ENCODE measurements at places on chromosomes 7 and 10.

- no peak for DNase-seq
These were observed 15.2 kb upstream of the FRMPD2 start for GRCh38 chr10:48289501-48290238.

GRCh38 chr7:53326634-53327033 lies 291.2 kb downstream of the POM121L12 start:
- no peak for DNase-seq

DNA sequence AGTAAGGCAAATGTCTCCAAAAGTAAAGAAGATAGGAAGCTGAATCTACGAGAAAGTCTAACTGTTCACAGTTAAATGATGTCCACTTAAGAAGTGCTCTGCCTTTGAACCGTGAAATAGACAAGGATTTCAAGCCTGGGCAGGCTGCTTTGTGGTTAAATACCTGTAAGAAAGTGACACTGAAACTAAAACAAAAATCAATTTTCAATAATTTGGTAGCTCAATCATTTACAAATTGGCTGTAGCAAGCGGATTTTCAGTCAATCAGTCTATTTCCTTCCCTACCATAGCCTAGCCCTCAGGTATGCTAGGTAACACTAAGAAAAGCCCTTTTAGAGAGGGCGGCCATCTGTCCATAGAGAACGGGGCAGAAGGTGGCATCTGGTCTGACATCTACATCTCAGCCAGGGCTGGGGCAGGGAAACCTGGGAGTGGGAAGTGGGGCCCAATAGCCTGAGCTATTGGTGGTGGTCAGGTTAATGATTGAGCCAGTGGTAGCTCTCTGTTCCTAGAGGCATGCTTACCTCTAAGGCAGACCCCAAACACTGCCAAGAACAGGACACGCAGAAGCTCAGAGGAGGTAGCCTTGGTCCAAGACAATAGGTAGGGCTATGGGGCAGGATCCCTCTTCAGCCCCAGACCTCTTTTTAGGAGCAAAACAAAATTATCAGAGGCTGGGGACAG lies 223.2 kb downstream of the CCSER2 start:
- no peak for DNase-seq

DNA sequence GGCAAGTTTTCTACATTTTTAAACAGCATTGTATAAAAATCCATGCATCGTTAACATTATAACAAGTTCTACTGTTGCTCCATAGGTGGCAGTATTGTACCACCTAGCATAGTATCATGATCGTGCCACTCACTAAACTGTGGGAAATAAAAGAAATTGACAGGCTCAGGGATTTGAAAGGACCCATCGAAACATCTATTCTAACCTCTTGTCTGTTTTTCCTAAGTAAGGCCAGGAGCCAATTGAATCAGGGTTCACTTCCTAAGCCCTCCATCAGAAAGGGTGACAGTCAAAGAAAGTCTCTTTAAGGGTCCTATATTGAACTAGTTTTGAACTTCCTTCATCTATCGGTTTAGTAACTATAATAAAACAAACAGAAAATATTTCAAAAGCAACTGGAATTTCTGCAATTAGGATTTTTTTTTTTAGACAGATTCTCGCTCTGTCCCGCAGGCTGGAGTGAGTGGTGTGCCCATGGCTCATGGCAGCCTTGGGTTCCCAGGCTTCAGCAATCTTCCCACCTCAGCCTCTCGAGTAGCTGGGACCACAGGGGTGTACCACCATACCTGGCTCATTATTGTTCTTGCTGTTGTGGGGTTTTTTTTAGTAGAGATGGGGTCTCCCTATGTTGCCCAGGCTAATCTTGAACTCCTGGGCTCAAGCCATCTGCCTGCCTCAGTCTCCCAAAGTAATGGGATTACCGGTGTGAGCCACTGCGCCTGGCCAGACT lies 9.4 kb downstream of the HACD1 start:
- no peak for DNase-seq

GRCh38 chr10:101244321-101245050 lies 15.2 kb upstream of the LBX1 start:
- DNase-seq: no peak

- no peak for DNase-seq
These were observed 2.2 kb upstream of the LRRC27 start for GRCh38 chr10:132329565-132330485.

DNA sequence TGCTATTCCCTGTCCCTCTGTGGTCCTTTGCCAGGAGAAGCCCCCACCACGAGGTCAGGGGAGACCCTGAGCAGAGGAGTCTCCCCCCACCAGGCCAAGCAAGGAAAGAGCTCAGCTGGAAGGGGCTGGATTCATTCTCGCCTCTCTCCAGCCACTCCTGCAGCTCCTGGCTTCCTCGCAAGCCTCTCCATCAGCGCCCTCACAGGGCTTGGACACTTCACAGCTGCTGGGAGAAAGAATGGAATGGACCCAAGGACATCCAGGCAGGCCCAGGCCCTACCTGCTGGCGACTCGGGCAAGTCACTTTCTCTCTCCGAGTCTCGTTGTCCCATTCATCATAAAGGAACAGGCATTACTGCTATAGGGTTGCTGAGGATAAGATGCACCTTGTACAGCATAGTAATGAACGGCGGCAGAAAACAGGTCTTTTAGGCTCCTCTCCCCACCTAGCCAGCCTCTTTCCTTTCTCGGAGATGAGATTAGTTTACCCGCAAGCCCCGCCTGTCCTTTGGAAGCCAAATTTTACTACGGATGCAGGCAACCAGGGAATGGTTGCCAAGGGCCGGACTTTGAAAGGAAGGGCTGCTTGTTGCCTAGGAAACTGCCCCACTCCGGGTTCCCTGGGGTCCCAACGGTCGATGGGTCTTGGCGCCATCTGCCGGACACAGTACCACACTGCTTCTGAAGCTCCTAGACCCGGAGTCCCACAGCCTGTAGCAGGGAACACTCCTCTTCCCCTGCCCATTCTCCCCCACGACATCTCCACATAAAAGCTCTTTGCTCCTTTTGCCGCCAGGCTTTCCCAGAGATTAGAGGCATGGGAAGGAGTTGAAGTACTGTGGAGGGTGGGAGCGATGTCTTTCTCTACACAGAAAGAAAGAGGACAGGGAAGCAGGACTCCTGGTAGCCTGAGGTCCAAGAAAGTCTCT lies 22.3 kb downstream of the IMPDH1 start:
- DNase-seq: no peak

- DNase-seq: no peak
These were observed at the start of gene GPNMB for GRCh38 chr7:23246555-23246954. Gene GPNMB (plus strand): TSS chr7:23246775. CDS start chr7:23246858, 83 bp downstream.

GRCh38 chr7:95682913-95683312 lies 86.6 kb upstream of the PDK4 start:
- no peak for DNase-seq

DNA sequence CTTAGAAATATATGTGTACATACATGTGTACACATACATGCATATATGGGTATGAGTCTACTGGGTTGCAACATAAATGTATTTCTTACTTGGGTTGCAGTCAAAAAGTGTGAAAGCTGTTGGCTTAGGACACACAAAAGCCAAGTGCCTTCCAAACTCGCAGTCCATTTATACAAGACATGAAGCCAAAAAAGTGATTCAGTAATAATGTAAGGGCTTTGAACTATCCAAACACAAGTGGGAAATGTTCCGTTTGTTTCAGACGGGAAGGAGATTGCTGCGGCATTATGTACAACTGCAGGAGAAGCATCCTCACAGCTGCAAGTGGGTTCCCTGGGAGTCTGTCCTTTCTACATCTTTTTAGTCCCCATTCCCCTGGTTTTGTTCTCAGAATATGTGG lies 513.6 kb downstream of the SORCS3 start:
- no peak for DNase-seq

- DNase-seq: no peak
These were observed 141.9 kb downstream of the DNAJB9 start for GRCh38 chr7:108711611-108712010.

- no peak for DNase-seq
These were observed at the start of gene KCND2 for GRCh38 chr7:120272701-120273475. Gene KCND2 (plus strand): TSS chr7:120273175.

DNA sequence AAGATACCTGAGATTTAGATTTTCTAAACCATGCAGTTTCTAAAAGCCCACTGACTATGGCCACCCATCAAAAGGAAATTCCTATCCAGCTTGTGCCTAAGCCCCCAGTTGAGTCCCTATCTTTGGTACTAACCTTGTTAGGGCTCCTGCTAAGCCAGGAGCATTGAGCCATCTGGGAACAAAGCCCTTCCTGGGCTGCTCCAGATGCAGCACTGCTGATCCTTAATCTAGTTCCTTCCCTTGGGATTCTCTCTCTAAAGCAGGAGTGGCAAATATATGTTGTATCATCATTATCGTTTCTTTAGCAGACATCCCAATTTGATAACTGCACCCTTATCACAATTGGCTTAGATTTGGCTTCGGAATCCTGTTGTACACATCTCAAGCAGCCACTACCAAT lies 24.7 kb upstream of the PDLIM1 start:
- DNase-seq: no peak

GRCh38 chr10:52729271-52730104 lies 43.1 kb downstream of the MBL2 start:
- no peak for DNase-seq

DNA sequence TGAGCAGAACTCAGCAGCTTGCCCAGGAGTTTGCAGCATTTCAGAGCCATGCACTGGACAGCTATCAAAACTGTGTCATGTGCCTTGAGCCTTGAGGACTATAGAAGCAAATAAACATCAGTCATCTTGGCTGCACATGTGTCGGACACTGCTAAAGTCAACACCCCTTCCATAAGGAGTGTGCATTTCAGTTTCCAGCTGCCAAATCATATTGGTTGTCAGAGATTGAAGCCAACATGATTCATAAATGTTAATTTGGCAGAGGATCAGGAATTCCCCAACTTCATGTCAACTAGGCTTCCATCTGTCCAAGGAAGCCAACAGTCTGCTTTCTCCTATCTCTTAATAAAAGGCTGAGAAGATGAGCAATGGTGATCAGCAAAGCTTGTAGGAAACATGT lies 32.8 kb downstream of the SLC16A12 start:
- no peak for DNase-seq

DNA sequence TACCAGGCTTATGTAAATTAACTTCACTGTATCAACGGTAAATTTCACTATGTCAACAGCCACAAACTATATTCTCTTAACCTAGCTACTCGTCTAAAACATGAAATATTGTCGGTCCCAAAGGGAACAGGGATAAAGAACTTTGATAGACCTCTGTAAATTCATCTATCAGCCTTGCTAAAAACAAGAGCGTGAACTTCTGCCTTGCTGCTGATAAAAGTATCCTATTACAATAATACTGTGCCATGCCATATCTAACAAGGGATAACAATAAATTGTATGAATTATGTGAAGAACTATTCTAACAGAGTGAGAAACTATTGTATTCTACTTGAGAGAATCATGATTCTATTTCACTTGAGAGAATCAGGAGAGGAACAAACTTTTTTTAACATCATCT lies 117.2 kb downstream of the CNOT4 start:
- no peak for DNase-seq

- no peak for DNase-seq
These were observed 378.8 kb downstream of the PLXDC2 start for GRCh38 chr10:20195076-20195475.

DNA sequence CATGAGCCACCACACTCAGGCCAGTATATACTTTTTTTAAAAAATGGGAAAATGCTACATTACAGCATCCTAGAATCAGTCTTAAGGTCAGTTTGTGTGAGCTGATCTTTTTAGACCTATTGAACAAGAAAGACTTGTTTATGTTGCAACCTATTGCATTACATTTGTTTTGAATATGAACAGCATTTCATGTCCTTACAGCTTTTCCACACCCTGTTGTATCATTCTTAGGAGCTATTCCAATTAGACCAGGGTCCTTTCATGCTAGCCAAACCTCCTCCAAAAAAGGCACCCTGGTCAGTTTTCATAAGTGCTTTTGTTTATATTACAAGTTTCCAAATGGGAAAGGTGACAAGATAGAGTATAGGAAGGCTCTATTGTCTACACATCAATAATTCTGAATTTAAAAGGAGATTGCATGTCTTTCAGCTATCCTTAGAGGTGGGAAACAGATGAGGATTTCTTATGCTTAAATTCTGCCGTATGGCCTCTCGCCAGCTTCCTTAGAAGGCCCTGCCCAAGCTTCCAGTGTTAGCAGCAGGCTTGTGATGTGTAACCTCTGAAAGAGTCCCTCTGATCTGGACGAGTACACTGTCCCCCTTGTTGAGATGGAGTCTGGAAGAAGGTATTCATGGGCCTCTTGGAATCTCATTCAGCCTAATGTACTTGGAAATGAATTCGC lies 171.9 kb downstream of the OTUD1 start:
- DNase-seq: no peak

DNA sequence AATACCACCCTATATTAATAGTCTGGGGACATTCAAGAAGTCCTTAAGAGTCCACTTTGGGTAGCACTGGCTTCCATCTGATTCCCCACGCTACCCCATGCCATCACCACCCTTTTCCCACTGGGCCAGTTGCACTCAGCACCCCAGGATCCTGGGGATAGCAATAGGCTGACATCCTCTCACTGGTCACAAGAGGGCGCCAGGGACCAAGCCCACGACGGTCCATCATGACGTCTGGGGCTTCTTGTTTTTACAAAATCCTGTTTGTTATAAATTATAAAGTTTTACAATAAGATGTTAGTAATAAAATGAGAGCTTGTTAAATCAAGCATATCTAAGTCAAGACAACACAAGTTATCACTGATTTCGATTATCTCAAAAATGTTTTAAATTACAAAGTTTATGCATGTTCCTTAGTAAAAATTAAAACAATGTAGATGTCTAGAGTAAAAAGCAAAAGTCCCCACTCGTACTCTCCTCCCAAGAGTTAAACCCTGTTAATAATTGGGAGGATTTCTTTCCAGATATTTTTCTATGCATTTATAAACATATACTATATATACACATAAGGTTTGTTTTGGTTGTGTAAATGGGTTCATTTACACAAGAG lies 15.4 kb downstream of the GPNMB start:
- DNase-seq: no peak

- DNase-seq: no peak
These were observed 26.0 kb downstream of the LEP start for GRCh38 chr7:128266883-128267594.

DNA sequence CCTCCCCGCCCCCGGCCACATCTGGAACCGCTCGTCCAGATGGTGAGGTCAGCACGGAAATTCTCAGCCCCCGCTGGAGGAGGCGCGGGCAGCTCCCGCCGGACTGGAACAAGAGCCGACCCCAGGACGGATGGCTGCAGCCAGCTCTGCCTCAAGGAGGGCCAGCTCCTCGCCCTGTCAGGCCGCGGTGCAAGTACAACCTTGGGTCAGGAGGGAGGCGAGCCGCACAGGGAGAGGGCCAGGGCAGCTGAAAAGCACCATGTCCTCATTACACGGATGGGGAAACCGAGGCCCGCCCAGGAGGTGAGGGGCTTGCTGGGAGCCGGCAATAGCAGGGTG lies 3.8 kb upstream of the GRIFIN start:
- no peak for DNase-seq

GRCh38 chr7:156074084-156074483 lies 261.8 kb upstream of the SHH start:
- DNase-seq: no peak

- DNase-seq: no peak
These were observed 5.4 kb upstream of the COBL start for GRCh38 chr7:51321961-51322515.
